ENCODE measurements at places on chromosomes 1 and 21.

GRCh38 chr1:6241107-6241886 is 2.7 kb upstream of the HES3 start:
- DNase-seq, result no peak

- no peak for DNase-seq
These were observed 3.2 kb downstream of the IRF2BP2 start for GRCh38 chr1:234606784-234607108.

DNA sequence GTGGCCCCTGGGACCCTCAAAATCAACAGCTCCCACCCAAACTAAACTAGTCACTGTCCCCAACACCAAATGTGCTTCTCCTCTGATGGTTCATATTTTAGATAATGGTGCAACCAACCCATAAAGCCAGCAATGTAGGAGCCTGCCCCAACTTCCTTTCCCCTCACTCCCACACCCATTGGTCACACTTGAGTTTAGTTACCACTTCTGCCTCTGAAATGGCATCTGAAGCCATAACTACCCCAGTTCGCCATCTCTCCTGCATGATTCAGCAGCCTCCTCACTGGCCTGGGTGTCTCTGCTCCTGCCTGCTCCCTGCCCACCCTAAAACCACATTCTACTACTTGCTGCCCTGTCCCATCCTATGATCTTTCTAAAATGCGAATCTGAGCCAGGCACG is 3.4 kb upstream of the CDCP2 start:
- no peak for DNase-seq

DNA sequence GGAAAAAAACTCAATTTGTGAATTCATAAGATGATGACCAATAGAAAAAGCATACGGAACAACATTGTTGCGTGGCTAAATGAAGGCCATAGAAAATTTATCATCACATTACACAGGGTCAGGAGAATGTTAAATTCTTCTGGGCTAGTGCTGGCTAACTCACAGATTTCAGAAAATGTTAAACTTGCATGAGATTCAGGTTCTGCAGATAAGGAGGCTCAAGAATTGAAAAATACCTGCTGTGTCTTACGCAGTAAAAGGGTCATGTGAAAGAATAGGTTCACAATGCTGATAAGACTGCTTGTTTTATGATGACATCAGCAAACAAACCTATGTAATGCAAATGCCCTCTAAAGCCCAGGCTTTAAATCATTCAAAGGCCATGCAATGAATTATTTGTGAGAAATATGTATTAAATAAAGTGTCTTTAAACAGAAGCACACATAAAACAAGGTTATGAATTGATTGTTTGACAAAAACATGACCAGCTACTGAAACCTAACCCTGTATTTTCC is 378.8 kb downstream of the USP25 start:
- DNase-seq, result no peak

- no peak for DNase-seq
These were observed 7.4 kb downstream of the RABGAP1L start for GRCh38 chr1:174166530-174167264.

DNA sequence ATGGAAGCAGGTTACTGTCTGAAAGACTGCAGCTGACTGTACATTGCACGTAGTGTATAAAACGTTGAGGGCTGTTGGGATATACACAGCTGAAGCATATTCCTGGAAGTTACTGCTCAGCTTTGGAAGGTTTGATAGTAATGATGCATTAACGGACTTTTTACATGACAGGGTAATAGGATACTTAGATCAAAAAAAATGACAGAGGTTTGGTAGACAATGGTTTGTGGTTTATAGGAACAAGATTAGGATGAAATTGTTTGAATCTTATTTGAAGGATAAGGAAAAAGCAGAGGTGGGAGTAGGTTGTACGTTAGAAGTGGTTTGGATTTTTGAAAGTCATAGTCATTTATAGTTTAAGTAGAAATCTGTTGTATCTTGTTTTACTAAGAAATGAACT is 33.0 kb downstream of the ADGRL2 start:
- DNase-seq, result no peak

- DNase-seq, result no peak
These were observed 19.7 kb downstream of the PPFIA4 start for GRCh38 chr1:203045821-203046594.

DNA sequence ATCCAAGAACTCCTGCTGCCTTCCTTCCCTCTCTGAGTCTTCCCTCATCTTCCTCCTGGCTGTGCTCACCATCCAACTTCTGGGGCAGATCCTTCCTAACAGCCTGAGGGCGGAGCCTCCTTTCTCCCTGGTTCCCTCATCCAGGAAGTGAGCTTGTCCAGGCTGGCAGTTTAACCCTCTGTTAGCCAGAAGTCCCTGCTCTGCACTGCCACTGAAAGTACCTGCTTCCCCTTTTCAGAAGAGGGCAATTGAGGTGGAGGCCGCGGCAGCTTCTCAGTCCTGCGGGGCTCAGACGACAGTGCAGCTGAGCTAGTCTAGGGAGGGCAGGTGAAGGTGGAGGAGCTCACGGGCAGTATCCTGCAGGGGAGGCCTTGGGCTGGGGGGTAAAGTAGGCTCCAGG is 149.1 kb downstream of the FCRL5 start:
- no peak for DNase-seq

DNA sequence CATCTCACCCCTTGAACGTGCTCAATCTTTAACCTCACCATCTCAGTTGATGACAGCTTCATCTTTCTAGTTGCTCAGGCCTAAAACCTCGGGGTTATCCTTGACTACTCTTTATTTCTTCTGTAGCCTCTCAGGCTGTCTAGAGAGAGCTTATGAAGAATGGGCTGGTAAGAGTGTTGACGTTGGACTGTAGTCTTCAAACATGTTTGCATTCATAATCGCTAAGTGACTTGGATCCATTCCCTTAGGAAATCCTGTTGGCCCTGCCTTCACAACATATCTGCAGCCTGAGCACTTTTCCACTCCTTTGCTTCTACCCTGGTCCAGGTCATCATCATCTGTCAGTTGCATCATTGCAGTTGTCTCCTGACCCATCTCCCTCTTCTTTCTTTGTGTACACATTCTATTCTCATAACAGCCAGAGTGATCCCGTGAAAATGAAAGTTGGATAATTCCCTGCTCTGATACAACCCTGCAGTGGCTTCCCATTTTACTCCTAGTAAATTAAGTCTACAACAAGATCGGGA is 10.5 kb downstream of the UCK2 start:
- DNase-seq, result no peak

- DNase-seq, result no peak
These were observed 544.3 kb downstream of the KCNT2 start for GRCh38 chr1:196063952-196064351.

DNA sequence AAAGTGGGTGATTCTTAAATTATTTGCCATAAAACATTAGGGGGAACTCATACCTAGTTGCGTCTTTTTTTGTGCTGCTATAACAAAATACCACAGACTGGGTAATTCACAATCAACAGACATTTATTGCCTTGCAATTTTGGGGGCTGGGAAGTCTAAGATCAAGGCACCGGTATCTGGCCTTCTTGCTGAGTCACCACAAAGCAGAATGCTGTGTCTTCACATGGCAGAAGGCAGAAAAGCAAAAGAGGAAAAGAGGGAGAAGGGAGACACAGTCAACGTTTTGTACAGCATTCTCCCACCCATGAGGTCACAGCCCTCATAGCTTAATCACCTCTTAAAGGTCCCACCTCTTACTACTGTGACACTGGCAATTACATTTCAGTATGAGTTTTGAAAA is 291.0 kb downstream of the CHRM3 start:
- no peak for DNase-seq

All from C1 segment of cervical spinal cord (tissue), 14 donors.